ENCODE measurements at places on chromosomes 11 and 22.

GRCh38 chr11:77776455-77776854 is 44.1 kb downstream of the RSF1 start:
- DNase-seq, result no peak

- DNase-seq, result no peak
Measured at GRCh38 chr11:132072858-132073211, 702.4 kb downstream of the NTM start.

- DNase-seq, result no peak
Measured at GRCh38 chr11:69472541-69473275, 8.8 kb upstream of the LINC01488 start.

DNA sequence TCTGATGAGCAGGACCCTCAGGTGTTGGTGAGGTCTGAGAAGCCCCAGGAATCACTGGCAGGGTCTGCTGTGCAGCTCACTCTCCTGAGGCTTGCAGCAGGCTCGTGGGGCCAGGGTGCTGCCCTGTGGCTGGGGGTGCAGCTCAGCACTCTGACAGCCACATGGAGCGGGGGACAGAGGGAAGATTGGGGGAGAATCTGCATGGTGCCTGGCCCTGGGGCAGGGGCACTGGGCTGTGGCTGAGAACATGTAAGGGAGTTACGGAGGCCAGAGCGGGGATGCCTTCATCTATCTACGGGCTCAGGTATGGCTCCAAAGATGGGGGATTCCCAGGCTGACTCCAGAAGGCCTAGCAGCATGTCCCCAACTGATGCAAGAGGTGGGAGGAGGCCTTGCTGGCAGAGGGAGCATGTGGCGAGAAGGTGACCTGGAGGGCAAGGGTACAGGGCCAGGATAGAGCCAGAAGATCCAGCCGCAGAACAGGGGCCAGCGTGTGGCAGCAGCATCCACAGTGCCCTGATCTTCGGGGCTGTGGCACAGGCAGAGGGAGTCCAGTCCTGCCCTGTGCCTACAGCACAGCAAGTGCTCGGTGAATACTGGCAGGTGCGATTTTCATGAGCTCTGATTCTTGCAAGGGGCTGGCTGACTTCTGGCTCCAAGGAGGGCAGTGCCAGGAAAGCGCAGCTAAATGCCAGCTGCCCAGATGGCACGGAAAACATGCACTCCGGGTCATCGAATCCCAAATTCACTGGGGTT is 184.7 kb downstream of the CTTN start:
- DNase-seq, result no peak
